Adipocyte (in vitro differentiated cells): ENCODE measurements at places on chromosomes 3 and 15.
A peak's percentile ranks its signal among the peaks of the same experiment; 100 is the strongest.

DNA sequence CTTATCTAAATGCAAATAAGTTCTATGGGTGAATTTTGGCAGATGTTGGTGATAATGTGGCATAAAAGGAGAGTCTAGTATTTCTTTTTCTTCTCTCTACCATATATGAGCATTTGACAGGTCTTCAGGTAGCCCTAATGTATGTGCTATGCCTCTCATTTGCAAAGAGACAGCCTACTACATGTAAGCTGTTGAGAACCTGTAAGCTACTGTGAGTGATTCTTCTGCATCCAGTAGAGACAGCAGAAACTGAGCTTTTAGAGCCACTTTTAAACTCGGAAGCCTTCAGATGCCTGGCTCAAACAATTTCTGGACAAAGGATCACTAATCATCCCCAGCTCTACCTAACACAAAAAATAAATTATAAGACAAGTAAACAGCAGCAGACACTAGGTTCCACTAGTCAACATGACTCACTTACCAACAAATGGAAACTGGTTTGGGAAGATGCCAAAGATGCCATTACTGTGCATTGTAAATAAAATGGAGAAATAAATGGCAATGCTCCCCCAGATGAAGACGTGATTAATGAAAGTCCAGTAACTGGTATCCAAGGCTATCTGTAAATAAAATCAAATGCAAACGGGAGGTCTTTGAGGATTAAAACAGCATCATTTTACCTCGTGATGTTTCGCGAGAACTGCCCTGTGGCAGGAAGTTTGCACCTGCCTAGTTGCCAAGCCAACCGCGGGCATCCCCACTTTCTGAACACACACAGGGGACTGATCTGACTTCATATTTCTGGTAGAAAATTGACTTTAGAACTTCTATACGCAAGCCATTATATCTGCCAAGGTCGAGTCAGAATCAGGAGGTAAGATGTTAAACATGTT, 245.3 kb downstream of the DTWD1 start:
- DNase-seq: no peak

DNA sequence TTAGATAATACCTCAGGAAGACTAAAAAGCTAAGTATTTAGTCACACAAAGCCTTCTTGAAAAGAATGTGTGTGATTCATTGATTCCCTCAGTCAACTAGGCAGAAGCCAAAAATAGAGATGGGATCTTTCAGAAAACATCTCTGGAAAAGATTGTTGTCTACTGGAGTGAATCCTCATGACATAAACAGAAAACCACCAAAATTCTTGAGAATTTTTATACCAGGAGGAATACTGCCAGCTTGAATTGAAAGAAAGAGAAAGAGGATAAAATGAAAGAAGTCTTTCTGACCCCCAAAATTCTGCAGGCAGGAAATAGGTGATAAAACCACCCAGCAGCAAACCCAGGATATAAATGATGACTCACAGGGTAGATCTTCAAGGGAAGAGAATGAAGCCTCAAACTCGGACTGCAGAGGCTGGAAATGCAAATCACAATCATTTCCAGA, 363.1 kb upstream of the PLSCR5 start:
- peak; percentile 79 for DNase-seq

DNA sequence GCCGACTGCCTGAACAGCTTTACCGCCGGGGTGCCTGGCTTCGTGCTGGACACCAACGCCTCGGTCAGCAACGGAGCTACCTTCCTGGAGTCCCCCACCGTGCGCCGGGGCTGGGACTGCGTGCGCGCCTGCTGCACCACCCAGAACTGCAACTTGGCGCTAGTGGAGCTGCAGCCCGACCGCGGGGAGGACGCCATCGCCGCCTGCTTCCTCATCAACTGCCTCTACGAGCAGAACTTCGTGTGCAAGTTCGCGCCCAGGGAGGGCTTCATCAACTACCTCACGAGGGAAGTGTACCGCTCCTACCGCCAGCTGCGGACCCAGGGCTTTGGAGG, 815 bp downstream of the SPINT1 start:
- peak; percentile 23 for DNase-seq

DNA sequence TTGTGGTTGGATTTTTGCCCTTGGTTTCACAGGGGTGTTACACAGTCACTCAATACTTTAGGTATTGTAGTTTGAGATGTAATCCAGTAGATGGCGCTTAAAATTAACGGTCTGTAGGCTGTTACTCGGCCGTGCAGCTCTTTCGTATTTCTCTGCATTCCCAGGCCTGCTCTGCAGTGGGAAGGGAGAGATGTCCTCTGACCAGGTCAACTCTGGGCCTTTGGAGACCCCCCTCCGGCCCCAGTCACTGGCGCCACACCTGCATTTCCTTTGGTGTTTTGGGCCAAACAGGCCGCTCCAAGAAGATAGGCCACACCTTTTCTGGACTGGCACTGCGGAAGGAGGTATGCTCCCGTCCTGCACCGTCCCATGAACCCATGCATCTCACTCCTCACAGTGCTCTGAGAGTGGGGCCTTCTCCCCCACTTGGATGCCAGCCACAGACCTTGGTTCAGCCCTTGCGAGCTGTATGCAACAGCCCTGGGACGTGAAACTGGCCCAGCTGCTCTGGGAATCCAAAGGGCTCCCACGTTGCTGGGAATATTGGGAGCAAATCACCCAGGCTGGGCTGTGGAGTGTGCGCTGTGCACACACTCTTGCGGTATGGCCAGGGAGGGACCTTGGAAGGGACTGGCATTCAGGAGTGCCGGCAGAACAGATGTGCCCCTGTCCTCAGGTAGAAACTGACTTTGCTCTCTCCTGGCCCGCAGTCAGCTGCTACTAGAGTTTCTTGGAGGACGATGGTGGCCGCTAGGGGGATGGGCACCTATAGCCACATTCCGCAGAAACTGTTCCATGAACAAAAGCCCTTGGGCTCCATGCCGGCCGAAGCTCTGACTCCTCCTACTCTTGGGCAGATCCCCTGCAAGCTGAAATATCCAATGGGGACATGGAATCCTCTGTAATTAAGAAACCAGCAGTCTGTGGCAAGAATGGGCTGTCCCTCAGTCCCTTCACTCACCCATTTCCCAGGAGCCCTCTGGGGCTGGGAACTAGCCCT, 410.5 kb upstream of the CADM2 start:
- DNase-seq: no peak

- DNase-seq: peak; percentile 65
Observed at GRCh38 chr3:12966847-12967605, 106.2 kb downstream of the IQSEC1 start.

DNA sequence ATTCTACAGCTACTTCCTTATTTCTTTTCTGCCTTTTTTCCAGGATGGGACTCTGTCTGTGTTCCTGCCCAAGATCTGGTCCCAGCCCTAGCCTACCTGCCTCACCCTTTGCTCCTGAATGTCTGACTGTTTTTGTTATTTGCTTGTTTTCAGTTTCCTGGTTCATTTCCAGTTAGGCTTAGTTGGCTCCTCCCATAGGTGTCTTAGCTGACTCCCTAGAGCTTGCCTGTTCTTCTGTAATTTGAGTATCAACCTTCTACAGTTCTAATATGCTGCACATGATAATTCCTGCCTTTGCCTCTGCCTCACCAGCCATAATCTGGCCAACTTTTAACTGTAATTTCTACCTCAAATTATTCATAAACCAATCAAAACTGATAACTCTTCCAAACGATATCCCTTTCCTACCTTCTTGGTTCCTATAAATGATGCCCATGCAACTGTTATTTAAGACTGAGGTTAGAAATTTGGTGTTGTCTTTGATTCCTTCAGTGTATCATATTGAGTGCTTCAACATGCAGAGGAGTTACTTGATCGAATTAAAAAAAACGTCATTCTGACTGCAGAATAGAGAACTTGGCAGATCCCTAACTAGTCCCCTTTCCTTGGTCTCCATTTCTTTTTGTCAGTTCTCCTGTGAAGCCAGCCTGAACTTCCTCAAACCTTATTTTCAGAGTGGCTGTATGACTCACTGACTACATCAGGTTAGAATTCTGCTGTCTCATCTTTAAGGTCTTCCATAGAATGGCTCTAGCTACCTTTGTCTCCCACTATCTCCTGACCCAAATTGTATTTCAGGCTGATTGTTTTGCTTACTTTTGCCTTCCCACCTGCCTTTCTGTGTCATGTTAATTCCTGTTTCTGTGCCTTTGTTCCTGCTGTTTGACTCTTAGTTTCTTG, 8.4 kb downstream of the GOLM2 start:
- peak; percentile 44 for DNase-seq

- peak; percentile 77 for DNase-seq
Observed at GRCh38 chr3:129793319-129793718, 100.2 kb downstream of the TMCC1 start.

DNA sequence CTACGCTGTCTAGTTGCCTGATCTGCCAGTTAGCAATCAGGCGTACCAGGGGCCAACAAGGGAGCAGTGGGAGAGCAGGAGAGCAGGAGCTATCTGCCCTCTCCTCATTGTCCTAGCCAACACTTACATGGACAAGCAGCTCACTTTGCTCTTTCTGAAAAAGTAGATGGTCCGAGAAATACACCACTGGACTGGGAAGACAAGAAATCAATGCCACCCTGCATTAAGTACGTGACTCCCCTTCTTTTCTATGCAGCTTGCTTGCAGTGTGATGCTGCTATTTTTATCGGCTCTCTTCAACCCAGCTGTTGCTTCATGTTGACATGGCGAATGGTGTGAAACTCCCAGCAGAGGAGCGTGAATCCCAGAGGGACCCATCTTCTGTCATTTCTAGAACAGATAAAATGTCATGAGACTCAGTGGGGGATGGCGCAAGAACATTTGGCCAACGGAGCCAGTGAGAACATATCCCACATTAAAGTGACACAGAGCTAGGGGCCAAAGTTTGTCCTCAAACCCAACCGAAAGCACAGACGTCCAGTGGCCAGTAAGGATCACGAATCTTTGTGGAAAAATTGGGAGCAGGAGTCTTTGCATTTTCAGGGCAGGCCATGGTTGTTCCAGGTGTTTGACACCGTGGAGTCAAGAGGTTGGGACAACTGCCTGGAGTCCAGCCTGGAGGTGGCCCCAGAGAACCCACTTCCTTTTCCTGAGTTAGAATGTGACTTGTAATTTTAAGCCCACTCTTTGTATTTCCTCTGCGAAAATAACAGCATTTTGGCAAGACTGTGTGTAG, 53.7 kb upstream of the MEF2A start:
- no peak for DNase-seq

- DNase-seq: no peak
Observed at GRCh38 chr3:111506435-111506834, 35.6 kb upstream of the CD96 start.

DNA sequence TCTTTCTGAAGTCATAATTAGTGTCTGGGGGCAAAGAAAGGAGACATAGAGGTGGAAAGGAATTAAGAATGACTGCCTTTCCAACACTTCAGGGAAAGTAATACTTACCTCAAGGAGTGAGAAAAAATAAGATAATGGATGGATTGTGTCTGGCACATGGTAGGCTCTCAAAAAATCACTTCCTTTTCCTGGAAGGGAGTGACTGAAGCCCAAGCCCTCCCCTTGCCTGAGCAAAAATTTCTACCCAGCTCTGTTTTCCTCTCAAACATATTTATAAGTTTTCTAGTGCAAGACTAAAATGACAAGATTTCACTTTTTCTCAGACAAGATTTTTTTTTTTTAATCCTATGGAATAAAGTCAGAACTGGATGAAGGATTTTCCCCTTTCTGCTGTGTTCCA, 145.0 kb downstream of the IGSF11 start:
- DNase-seq: no peak

DNA sequence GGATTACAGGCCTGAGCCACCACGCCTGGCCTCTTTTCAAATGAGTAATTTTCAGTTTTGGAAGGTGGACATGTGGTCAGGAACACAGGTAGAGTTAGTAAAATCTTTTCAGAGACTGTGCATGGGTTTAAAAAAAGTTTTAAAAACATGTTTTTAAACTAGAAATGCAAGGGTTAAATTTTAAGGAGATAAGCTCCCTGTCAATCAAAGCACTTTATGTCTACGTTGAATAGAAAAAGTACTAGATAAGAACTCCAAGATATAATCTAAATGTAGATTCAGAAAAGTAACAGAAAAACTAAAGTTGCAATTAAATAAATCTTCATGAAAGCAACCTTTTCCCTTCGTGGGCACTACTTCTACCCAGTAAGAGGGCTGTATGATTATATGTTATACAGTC, 131.7 kb downstream of the CLASP2 start:
- no peak for DNase-seq

- peak; percentile 4 for DNase-seq
Observed at GRCh38 chr3:42544492-42545283, 37.1 kb downstream of the SEC22C start.

DNA sequence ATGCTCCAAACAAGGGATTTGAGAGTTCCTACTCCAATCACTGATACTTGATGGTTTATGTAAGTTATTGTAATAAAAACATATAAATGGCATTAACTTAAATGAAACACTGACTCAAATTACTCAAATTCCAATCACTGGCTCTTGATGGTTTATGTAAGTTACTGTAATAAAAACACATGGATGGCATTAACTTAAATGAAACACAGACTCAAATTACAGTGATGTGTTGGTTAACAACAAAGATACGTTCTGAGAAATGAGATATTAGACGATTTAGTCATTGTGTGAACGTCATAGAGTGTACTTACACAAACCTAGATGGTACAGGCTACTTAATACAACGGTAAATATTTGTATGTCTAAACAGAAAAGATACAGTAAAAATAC, 6.6 kb downstream of the MOBP start:
- peak; percentile 51 for DNase-seq

DNA sequence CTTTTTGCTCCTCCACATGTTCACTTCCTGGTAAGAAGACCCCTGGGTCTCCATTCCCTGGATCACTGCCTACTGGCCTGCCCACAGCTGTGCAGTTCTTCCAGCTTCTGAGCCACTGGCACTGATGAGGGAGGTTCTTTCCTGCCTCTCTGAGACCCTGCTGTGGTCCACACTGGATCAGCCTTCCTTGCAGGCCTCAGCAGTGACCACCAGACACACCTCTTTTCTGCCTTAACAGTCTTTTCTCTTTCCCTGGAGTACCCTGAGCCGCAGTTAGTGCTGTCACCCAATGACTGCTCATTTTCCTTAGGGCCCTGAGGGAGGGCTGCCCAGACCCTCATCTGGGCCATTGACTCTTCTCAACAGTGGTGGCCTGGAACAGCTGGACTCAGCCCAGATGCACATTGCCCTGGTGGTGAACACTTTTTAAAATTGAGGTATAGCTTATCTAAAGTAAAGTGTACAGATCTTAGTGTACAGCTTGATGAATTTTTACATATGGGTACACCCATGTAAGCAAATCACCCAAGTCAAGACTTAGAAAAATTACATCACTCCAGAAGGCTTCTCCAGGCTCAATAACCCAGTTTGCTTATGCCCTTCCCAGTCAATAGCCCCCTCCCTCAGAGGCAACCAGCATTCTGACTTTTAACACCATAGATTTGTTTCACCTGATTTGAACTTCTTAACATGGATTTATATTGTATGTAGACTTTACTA, 32.8 kb upstream of the C3orf80 start:
- DNase-seq: no peak

DNA sequence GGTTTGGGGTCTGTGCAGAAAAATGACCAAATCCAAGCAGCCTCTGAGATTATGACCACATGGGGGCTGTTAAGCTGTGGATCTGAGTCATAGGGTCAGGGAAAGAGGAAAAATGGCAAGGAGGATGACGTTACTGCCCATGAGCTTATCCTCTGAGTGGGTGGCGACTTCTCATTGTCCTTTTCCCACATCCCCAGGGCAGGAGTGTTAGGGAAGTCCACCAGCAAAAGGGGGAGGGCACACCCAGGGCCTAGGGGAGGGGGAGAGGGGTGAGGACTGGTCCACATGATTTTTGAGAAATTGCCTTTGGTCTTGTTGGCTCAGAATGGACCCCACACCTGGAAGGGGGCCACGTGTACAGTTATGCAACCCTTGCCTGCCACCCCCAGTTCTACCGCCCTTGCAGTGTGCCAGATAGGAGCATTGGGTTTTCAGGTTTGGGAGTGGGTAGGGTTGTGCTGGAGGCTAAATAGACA, 2.6 kb downstream of the CD276 start:
- peak; percentile 79 for DNase-seq
